ENCODE measurements at places on chromosomes 5 and 9.

- no peak for DNase-seq
Measured at GRCh38 chr9:92771309-92771708, 6.7 kb upstream of the BICD2 start.

- no peak for DNase-seq
Measured at GRCh38 chr9:74025402-74025925, 471.7 kb upstream of the RORB start.

DNA sequence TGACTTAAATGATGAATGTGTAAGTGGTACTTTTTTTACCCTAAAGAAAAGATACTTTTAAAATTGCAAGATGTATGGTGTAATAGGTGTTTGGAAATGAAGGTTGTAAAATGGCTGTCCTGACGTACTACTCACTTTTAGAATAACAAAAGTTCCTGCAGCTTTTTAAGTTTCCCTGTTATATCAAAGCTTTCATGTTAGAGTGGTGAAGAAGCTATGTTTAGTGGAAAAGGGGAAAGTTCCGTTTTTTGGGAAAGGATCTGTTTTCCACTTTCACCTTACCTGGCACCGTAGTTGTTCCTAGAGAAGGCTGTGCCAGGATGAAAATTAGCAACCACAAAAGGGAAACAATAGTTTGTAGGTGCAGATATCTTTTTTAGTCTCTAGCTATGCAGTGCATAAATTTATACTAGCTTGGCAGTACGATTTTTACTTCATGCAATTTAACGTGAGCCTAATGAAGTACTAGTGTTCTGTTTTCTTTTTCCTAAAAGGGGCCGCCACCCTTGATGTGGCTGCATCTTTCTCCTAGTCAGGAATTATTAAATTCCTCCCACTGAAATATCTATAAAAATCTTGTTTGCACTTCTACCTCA is 1.3 kb downstream of the TNPO1 start:
- no peak for DNase-seq

DNA sequence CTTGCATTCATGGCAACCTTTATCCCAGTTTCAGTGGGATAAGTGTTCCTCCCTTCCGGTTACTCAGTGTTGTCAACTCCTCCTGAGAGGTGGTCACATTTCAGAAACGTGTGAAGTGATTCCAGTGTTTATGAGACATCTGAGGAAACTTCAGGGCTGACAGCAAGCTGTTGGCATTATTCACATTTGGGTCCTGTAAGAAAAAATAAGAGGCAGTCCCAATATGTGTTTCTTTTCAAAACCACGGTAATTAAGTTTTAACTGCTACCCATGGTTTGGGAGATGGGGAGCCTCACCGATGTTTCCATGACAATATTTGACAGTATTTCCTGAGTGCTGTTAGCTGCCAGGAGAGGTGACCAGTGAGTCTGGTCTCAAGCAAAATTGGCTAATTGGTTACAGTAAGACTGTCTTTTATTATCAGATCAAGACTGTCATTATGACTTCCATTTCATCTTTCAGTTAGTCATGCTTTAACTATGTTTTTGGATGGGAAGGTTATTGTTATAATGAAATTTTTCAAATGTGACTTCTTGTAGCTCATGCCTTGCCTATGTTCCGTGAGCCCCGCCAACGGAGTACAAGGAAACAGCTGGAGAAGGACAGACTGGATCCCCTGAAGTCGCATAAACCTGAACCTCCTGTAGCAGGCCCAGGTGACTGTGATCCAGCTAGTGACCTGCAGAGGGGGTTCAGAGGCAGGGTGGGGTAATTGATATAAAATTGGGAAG is 115.3 kb downstream of the GDNF start:
- DNase-seq, result peak; percentile 42

DNA sequence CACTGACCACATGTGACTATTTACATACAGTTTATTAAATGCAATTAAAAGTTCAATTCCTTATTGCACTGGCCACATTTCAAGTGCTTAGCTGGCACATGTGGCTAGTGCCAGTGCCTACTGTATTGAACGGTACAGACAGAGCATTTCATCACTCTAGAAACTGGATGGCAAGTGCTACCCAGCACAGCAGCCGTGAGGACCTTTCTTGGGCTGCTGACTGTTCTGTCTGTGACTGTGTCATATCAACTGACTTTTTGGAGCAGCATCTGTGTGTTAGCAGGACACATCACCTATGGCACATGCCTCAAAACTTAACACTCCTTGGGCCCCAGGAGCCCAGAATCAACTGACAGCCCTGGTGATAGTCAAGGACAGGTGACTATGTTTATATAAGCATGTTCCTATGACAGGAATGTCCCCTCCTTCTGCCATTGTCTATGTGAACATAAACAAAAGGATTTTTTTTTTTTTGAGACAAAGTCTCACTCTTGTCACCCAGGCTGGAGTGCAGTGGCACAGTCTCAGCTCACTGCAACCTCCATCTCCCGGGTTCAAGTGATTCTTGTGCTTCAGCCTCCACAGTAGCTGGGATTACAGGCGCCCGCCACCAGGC is 8.9 kb downstream of the IRF1 start:
- no peak for DNase-seq

GRCh38 chr9:101498323-101498722 is 35.3 kb upstream of the RNF20 start:
- no peak for DNase-seq

- DNase-seq, result peak; percentile 7
Measured at GRCh38 chr9:30382271-30382670, 2002.2 kb upstream of the ACO1 start.

DNA sequence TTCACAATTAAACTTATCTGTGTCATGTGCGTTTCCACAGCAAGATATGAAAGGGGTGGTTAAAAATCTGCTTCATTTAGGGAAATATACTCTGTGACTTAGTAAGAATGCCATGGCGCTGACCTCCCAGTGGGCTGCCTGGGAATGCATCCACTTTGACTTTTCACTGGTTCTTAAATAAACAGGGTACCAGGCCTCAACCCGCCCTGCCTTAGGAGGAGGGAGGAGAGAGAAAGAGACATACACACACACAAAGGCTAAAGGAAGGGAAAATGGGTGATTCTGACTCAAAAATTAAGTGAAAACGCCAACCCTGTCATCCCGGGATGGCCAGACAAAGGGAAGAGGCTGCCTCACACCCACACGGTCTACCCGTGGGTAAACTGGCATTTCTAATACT is 122.1 kb downstream of the EBF1 start:
- no peak for DNase-seq

DNA sequence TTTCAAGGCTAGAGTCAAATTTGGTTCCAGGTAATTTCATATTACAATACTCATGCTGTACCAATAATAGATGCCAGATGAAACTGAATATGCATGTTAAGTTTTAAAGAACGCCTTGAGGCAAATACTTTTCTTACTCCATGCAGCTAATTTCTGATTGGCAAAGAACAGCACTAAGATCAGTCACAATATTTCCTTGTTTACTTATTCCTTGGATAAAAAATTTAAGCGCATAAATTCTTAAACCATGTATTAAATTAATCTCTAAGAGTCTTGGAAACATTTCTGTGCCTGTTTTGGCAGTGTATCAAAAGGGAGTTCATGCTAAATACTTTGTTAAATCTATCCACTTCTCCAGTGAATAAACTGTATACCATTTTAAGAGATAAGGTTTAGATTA is 173.5 kb downstream of the SLC12A2 start:
- DNase-seq, result no peak

- peak; percentile 19 for DNase-seq
Measured at GRCh38 chr9:5516453-5517220, 6.3 kb downstream of the PDCD1LG2 start.

DNA sequence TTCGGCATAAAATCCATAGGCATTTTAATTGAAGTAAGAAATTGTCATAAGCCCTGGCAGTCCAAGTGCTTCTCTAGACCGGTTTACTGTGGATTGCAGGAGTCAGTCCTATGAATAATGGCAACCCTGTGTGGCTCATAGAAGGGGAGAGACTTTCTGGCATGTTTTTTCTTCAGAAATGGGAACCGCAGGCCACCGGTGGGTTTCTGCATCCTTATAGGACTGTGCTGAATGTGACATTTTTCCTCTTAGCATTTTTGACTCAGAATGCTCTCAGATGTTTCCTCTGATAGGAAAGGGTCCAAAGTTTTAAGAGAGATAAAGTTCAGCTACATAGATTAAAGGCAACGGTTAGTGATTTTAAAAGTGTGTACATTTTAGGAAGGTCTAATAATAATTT is 6.3 kb downstream of the DAPK1 start:
- DNase-seq, result no peak

DNA sequence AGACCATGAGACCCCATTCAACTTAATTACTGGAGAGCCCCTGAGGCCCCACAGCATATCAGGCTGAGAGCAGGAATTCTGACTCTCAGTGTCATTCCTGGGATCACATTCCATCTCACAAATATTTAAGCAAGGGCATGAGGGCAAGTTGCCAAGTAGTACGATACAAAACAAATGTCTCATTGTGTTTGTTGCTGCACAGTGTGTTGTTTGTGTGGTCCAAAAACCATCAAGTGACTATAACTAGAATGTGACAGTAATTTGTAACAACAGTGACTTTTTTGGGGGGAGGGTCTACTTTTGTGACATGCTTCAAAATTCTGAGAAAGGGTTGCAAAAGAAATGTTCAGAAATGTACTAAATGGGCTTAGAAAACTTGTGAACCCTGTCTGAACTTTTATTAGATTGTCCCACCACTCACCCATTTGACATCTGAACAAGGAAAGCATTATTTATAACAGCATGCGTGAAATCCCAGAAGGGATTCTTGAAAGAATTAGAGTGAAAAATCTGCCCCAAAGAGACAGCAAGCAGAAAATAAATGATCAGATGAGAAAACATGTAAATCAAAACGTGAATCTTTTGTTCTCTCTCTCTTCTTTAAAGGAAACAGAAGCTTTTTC is 347.0 kb downstream of the NTRK2 start:
- DNase-seq, result no peak

GRCh38 chr5:134422791-134423365 is 11.2 kb upstream of the CDKN2AIPNL start:
- DNase-seq, result no peak

- no peak for DNase-seq
Measured at GRCh38 chr5:128196791-128197190, 113.2 kb downstream of the SLC12A2 start.

DNA sequence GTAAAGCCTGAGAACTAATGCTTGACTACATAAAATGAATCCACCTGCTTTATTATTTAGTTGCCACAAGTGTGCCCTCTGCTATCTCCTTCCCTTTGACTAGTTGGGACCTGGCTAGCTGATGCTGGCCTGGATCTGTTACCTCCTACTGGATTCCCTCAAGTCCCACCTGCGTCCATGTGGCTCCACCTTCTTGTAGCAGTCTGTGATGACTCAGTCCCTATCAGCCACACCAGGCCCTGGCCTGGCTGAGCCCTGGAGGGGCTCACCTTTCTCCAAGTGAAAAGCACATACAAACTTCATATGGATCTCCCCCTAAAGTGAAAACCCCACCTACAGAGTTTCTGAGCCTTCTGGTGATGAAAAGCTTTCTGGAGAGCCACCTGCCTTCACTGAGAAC is 611.4 kb downstream of the SEMA5A start:
- DNase-seq, result no peak

GRCh38 chr5:155767470-155767869 is 559.5 kb upstream of the SGCD start:
- no peak for DNase-seq

DNA sequence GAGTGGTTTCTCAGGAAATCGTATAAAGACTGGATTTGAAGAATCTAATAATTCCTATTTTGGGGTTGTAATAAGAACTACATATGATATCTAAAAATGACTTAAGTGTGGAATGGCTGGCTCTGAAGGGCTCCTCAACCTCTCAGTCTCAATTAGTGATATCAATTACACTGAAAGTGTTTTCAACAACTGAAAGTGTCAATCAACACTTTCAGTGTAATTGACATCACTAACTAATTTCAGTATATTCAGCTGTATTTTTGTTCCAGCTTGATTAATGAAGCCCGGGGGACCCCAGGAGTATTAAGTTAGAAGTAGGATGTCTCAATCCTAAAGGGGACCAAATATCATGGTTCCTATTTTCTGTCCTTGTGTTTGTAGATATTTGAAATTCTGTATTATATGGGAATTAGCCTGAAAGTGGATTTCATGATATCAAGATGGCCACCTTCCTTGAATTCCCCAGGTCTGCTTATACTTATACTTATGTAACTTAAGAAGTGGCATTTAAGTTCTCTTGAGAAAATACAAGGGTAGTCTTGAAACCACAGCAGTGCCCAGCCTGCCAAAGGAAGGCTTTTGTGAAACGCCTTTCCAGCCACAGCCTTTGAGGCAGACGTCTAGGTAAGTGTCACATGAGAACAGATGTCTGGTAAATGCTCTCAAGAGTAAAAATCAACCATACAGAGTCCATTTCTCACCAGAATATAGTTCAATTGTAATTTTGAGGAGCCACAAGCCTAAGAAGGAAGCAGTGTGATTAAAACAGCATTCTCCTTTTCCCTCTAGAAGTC is 4.6 kb downstream of the BASP1 start:
- peak; percentile 43 for DNase-seq

DNA sequence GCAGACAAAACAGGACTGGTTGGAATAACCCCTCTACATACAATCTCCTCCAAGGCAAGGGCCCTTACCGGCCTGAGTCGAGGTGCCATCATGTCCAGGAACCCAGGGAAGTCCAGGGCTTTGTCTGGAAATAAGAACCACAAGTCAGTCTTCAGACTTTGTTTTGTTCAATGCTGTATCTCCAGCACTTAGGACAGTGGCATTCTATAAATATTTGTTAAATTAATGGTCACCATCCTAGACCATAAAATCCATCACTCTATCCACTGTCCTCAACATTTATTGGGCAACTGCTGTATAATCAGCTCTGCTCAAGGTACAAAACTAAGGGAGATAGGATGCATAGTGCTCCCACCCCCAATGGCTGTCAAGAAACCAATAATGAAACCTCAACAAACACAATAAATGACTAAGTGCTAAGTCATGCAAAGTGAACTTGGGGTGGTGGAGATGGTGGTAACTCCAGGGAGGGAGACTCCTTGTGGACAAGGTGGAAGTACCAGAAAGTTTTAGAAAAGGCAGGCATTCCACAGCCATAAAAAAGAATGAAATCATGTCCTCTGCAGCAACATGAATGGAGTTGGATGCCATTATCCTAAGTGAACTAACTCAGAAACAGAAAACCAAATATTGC is 5.0 kb downstream of the RELL2 start:
- DNase-seq, result peak; percentile 79

DNA sequence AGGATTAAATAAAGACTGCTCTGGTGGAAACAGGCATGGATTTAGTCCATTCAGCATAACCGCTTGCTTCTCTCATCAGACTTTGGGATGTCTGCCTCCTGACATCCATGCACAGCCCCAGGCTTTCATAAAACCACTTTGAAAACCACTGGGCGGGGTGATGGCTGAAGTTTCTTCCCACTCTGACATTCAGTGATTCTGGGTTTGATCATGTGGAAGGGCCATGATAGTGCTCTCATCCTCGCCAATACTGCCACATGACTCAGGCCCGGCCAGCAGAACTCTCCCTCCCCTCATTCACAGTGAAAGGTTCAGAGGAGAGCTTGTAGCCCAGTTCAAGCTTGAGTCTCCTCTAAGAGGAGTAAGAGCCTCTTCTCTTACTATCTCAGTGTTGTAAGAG is 29.6 kb upstream of the GLRA1 start:
- no peak for DNase-seq
